ENCODE measurements at places on chromosomes 13 and 19.

GRCh38 chr19:7916103-7916954 lies 1.7 kb downstream of the TGFBR3L start:
- peak; percentile 49 for DNase-seq

DNA sequence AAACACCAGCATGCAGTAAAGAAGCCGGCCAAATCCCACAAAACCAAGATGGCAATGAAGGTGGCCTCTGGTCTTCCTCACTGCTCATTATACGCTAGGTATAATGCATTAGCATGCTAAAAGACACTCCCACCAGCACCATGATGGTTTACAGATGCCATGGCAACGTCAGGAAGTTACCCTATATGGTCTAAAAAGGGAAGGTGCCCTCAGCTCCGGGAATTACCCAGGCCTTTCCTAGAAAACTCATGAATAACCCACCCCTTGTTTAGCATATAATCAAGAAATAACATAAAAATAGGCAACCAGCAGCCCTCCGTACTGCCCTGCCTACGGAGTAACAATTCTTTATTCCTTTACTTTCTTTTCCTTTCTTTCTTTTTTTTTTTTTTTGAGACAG lies 21.1 kb upstream of the PLEKHF1 start:
- DNase-seq, result no peak

DNA sequence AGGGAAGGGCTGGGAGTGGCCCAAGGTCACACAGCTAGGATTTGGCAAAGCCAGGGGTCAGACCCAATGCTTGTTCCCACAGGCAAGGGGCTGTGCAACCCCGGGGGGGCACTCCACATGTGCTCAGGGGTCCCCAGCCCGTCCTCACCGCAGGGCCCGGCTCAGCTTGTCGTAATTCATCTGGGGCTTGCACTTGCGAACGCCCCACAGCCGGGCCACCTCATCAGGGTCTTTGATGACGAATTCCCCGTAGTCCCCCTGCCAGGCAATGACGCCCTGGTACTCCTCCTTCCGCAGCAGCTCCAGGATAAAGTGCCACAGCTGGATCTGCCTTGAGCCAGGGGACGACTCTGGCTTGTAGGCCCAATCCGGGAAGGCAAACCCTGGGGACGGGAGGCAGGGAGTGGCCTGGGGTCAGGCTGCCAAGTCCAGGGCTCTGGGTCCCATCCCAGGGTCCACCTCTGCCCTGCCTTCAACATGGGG lies 4.7 kb downstream of the ERF start:
- no peak for DNase-seq

DNA sequence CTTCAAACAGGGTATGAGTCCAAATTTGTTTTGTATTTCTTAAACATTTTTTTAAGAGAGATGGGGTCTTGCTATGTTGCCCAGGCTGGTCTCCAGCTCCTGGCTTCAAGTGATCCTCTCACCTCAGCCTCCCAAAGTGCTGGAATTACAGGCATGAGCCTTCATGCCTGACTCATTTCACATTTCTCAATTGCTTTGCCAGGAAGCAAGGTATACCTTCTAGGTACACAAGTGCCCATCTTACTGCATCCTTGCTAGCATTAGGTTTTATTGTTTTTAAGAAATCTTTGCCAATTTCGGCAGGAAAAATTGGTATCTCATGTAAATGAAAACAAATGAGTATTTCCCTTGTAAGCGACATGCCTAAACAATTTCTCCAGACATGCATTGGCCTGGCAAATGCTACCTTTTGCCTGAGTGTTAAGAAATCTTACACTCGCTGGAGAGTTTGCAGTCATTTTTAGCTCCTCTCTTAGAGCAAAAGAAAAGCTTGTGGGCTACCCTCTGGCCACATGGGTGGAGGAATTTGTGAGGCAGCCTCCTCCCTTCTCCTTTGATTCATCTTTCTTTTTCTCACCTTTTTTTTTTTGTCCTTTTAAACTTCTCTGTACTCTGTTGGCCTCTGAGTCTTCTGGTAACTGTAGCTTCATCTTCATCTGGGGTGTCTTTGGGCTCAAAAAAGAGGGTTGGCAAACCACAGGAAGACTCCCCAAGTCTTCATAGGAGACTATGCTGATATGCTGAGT lies 33.0 kb downstream of the ACTL9 start:
- no peak for DNase-seq

- no peak for DNase-seq
Observed at GRCh38 chr13:51745243-51745642, 58.7 kb downstream of the DHRS12 start.

Measured in T-helper 9 cell (primary cell).